Activated CD4-positive, alpha-beta T cell treated with anti-CD3 and anti-CD28 coated beads, Interleukin-2, amount 50 U/mL, for 16 hours (primary cell): ENCODE measurements at places on chromosomes 12 and 14.
A peak's percentile ranks its signal among the peaks of the same experiment; 100 is the strongest.

- no peak for DNase-seq
Measured at GRCh38 chr14:104253901-104254353, 115.5 kb downstream of the KIF26A start.

DNA sequence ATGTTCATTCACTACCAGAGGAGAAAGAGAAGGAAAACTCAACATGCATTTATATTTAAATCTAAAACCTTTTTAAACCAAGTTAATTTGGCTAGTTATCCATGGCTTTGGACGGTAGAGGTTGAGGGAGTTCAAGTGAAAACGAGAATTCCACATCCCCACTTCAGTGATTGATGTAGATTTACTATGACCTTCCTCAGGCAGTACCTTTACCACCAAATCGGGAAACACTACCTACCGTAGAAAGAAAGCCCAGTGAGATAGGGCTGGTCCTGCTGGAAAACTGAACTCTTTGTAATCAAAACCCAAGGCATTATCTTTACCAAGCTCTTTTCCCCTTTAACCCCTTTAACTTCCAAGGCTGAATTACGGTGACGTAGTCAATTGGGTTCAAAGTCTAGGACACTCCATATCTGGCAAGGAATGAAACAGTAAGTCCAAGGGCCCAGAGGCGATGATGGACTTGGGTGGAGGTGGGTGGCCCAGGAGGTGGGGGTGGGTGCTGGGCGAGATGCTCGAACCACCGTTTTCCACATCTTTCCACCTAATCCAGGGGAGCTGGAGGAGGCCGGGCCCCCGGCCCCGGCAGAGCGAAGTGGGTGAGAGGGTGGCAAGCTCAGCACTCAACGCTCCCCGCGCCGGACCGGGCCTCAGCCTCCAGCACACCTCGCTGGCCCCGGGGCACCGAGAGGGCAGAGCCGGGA lies 618 bp downstream of the SEC23A start:
- peak; percentile 3 for DNase-seq

- no peak for DNase-seq
Measured at GRCh38 chr12:14393751-14394150, 28.3 kb downstream of the ATF7IP start.

GRCh38 chr14:86310611-86311010 lies 780.7 kb downstream of the FLRT2 start:
- DNase-seq = no peak

DNA sequence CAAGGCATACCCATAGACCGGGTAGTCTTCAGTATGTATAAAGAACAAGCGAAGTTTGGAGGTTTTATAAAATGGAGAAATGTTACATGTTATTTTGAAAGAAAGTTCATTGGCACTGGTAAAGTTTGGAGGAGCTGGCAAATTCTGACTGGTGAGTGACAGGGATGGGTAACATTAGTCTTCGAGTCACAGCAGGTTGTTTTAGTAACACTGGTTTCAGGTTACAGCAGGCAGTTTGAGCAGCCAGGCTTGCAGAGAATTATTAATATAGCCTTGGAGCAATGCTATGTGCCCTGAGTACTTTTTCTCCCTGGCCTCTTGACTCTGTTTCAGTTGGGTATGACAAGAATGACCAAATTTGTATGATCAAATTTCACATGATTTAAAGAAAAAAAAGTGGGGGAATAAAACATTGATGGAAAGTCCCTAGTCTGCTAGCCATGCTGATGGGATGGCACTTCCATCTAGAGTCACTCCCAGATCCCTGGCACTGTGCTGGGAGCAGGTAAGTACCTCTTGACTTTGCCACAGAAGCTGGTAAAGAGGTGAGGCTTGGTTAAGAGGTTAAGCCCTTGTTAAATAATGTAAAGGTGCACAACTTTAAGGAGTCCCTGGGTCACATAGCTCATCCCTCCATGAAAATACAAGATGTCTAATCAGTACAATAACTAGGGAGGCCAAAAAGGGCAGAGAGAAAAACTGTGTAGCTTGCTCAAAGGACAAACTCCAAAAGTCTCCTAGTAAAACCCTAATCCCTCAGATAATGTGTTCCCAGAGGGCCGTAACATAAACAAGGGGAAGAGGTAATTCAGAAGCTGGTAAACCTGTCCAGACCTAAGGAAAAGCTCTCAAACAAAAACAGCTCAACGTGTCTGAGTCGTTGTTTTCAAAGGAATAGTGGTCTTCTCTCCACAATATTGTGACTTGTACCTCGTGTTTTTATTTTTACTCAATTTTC lies 12.7 kb upstream of the SVOP start:
- DNase-seq = no peak

- no peak for DNase-seq
Measured at GRCh38 chr12:62320054-62320453, 59.9 kb downstream of the USP15 start.

DNA sequence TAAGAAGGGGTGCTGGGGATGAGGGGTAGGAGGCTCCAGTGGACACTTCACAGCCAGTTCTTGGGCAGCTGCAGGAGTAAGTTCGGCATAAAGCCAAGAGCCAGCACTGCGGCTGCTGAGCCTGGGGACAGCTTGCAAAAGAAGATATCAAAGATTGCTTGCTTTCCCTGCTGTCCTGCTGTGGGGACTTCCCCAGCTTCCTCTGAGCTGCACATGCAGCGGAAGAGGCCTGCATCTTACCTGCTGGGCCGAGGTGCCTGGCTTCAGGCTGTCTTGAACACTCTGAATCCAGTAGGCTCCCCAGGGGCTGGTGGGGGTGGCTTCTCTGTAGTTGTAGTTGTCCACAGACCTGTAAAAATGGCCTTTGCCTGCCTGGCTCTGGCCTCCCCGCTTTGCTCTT lies 1.3 kb downstream of the CHGA start:
- DNase-seq = no peak

GRCh38 chr14:32561520-32561919 lies 232.4 kb downstream of the AKAP6 start:
- DNase-seq = no peak

DNA sequence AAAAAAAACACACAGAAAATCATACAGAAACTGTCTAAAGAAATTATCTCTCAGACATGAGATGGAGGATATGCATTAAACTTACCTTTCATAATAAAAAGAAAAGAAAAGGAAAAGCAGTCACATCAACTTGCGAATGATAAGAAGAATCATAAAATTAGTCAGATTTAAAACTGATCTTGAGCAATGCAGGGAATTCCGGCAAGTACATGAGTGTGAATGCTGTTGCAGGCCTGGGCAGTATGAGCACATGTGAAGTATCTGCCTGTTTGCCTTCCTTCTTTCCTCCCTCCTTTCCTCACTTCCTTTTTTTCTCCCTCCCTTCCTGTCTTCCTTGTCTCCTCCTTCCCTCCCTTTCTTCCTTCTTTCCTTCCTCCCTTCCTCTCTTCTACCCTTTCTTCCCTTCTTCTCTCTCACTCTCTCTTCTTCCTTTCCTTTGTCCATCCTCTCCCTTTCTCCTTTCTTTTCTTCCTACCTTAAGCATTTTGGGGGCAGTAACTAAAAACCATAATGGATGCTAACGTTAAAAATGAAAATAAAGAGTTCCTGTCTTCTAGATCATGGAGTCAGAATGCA lies 38.5 kb upstream of the SLC6A15 start:
- no peak for DNase-seq

DNA sequence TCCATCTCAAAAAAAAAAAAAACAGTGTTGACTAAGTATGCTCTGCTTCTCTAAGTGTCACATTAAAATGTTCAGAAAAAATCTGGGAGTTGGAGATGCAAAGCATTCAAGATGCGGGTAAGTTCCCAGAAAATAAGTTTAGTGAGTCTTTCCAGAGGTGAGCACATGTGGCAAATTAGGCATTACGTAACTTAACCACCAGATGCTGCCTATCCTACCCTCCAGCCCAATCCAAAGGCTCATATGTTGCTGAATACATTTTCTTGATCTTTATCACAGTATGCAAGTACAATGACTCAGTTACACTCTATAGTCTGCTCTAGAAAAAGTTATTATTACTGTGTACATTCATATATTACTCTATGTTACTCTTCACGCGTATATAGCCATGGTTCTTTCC lies 3.6 kb downstream of the SLC2A14 start:
- no peak for DNase-seq

DNA sequence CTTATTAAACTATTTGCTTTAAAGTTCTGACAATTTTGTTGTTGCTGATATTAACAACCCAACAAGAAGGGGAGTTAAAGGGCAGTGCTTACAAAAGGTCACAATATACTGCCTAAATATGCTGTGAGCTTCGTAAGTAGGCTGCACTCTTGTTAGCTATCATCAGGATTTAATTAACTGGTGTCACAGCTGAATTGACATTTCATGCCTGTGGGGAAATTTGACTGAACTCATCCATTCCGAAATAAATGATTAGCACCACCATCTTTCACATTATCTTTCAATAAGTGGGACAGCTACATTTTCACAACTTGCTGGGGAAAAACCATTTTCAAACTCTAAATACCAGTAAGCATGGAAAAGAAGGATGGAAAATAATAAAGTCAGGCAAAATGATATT lies 146.6 kb downstream of the PTPRO start:
- DNase-seq = no peak

- DNase-seq = no peak
Measured at GRCh38 chr12:83322809-83323208, 636.1 kb downstream of the TMTC2 start.

DNA sequence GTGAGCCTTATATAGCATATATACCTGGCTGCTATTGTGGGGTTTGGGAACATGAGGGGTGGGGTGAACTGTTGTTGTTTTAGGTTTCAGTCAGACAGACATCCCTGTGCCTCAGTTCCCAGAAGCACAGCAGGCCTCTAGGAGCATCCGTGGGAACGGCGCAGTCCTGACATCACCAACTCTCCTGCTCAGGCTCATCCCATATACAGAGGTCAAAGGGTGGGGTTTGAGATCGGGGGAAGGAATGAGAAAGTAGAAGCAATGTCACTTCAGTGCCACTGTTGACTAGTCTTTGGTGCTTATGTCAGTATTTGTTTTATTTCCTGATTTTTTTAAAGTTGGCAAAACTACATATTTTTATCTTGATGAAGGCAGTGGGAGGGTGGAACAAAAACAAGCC lies 43.1 kb upstream of the A2ML1 start:
- no peak for DNase-seq

- peak; percentile 21 for DNase-seq
Measured at GRCh38 chr14:75427482-75428229, at the start of gene JDP2. Gene JDP2 (plus strand): TSS chr14:75428022. CDS start chr14:75437921, 9,899 bp downstream.

GRCh38 chr12:129190827-129191226 lies 337.5 kb downstream of the GLT1D1 start:
- DNase-seq = no peak

GRCh38 chr12:12007001-12007712 lies 63.6 kb upstream of the BCL2L14 start:
- peak; percentile 92 for DNase-seq

DNA sequence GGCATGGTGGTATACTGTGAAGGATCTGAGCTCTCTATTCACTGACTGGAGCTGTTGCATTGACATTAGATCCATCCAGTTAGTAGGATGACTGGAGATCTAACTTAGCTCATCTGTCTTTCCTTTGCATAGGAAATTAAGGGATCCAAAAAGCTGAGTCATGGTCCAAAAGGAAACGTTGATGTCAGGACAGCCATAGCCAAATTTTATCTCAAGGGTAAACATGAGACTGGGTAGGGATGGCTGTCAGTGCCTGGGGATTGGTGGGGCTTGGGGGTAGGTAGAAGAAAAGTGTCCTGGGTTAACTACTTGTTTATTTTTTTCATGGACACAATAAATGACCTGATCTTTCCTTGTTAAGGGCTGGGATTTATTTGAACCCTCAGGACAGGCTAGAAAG lies 4.6 kb downstream of the FAM177A1 start:
- DNase-seq = no peak

DNA sequence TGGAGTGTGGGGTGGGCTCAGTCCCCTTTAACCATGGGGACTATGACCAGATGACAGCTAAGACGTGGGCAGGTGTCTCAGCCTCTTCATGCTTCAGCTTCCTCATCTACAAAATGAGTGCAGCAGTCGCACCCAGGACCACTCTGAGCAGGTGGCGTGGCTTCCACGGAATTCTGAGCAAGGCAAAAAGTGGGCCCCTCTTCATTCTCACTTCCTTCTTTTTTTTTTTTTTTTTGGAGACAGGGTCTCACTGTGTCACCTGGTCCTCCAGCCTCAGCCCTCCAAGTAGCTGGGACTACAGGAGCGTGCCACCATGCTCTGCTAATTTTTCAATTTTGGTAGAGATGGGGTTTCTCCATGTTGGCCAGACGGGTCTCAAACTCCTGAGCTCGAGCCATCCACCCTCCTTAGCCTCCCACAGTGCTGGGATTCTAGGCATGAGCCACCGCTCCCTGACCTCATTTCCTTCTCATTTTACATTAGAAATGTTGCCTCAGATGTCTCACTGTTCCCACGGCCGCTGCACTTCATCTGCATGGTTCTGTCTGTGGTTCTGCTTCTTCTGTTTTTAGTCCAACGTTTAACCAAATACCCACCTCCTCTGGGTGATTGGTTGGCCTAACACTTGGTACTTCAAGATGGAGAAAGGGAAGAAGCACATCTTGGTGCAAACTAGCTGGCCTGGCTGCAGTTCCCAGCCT lies 41.3 kb upstream of the BCL7A start:
- DNase-seq = peak; percentile 41

- no peak for DNase-seq
Measured at GRCh38 chr12:131604859-131605258, 106.0 kb upstream of the SFSWAP start.

DNA sequence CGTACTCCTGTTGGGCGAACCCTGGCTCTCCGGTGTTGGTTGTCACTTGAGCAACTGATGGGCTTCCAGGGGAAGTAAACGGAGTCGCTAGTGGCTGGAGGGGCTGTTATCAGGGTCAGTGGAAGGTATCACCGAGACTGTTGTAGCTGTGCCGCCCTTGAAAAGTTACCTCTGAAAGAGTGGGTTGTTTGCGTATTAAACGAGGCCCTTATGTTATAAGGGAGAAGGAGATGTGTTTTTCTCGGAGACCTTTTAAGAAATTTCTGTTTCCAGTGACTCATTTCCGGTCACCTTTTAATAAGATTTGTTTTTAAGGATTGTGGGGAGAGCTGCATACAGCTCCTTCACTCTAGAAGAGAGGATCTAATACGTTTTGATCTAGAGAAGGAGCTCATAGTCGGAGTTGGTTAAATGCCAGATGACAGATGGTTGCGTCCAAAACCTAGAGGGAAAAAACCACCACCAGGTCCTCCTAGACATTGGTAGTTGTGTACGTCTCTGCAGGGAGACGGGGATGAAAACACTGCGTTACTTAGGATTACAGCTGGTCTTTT lies 750 bp upstream of the DBX2 start:
- no peak for DNase-seq
